ENCODE measurements at places on chromosomes 5 and 9.

GRCh38 chr5:121189342-121190305, 662.1 kb upstream of the FTMT start:
- DNase-seq: no peak

GRCh38 chr5:168479166-168479565, 7.1 kb upstream of the RARS1 start:
- no peak for DNase-seq

DNA sequence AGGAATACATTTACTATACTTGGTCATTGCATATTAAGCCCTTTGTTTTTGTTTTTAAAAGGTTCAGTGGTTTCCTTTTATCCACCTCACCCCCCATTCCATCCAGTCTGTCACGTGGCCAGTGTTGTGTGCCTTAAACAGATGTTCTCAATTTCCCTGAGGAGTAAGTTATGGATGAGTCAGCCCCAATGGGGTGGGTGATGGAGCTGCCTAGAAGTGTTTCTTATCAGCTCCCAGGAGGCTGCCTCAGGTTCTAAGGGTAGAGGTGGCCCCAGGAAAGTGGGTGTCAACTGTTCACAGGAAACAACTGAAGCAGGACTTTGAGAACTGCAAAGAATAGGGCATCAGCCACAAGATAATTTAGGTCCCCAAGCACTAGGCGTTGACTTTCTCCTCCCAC, 41.1 kb downstream of the ACTBL2 start:
- DNase-seq: no peak

- no peak for DNase-seq
Observed at GRCh38 chr5:35285435-35285834, 55.1 kb upstream of the PRLR start.

GRCh38 chr5:644509-644908, 32.4 kb downstream of the CEP72 start:
- no peak for DNase-seq

- no peak for DNase-seq
Observed at GRCh38 chr5:43753069-43753468, 150.1 kb downstream of the NNT start.

DNA sequence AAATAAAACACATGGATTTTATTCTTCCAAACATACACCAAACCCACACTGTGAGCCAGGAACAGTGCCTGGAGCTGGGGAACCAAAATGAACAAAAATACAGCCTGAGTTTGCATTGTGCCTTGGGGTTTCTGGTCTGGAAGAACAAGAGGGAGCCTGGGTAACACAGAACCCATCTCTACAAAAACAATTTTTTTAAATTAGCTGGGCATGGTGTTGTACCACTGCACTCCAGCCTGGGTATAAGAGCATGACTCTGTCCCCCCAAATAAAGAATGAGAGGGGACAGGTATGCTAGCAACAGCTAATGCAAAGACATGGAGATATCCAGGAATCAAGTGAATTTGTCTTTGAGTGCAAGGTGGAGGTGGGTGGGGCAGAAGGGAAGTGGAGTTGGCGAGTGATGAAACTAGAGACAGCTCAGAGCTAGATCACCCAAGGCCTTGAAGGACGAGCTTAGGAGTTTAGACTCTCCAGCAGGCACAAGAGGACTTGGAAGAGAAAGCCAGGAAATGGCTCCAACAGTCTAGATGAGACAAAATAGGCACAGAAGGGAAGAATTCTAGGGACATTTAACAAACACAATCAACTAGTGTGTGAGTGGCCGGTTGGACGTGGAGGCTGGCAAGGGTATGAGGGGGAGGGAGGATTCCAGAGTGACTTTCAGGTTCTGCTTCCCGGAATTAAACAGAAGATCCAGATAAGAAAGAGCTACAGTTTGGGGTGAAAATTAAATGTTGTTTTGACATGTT, 47.4 kb downstream of the FNBP1 start:
- DNase-seq: no peak
